NCI-H526 treated with DMSO at 0.1 percent for 48 hours (cell line): ENCODE measurements at places on chromosomes 2 and 18.
A peak's percentile ranks its signal among the peaks of the same experiment; 100 is the strongest.

DNA sequence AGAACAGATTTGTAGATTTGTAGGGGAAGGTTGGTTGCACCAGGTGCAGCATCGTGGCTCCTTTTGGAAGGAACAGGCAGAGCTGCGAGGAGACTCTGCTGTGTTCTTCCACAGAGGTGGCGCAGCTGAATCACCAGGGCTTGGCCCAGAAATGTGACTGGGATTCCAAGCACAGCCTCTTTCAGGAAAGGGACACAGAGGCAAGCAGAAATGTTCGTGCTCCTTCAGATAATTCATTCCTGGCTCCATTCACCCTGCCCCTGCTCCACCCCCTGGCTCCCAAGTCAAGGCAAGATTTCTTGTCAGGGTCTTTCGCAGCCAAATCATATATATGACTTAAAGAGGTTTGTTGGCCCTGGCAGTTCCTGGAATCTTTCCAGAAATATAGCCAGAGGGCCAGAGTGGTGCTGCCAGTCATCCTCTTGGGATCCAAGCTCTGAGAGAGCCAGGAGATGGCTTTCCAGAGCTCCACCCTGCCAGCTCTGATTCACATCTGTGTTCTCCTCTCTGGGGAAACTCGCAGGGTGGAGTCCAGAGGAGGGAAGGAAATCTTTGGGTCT lies 203.9 kb upstream of the TANK start:
- DNase-seq: no peak

DNA sequence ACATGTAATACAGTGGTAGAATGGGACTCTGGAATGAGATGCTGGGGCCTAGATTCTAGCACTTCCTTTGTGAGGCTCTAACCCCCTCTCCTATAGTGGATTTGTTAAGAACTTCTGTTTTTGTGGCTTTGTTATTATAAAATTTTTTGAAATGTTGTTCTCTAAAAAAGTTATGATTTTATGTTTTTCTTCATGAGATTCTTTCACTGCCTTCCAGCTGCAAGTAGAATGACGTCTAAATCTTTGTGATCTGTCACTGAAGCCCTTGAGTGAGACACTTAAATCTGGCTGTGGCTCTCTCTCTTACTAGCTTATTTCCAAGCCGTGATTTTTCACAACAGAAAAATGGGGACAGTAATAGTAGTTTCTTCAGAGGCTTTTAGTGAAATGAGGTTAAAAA lies 1.6 kb downstream of the CASP8 start:
- DNase-seq: no peak

- DNase-seq: no peak
These were observed 25.6 kb downstream of the SERTAD2 start for GRCh38 chr2:64627860-64628841.

- no peak for DNase-seq
These were observed 686 bp upstream of the PNO1 start for GRCh38 chr2:68157002-68157401.

DNA sequence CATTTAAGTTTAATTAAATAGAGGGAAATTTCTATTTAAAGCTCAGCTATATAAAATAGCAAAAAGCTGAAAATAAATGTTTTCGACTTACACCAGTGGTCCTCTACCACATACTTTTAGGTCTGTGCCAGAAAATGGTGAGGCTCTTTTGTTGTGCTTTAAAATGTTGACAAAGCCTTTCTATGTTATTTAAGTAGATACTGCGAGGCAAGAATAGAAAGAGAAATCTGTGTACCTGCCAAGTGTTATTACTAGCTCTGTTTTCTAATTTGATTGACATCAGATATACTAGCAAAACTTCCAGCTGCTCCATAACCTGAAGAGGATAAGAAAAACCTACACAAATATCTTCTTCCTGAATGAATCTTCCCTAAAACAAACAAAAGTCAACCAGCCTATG lies 53.6 kb downstream of the LPIN2 start:
- no peak for DNase-seq

DNA sequence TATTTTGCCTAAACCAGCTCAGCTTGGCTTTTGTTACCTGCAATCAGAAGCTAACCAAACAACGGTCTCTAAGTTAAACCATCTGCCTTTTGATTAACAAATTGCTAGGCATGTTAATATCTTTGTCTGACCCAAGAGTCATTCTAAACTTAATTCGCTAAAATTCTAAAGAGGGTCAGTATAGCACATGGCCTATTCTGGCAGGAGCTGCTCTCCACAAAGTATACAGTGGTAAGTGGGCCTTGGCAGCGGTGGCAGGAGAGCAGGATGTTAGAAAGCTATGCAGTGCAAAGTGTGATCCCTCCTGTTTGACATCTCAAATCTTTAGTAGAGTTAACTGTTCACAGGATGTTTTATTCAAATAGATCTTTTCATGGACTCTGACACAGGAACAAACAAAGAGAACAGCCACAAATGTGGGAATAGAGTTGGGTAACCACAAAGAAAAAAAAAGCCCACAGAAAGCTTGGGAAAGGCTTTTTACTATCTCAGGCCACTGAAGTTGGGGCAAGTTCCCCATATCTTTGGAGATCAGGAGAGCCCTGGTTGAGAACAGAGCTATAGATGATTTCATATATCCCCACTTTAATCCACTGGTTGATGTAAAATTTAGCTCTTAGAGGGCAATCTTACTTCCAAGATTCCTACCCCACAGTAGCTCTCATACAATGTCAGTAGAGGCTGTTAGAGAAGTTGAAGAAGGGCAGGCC lies 10.6 kb downstream of the CFAP210 start:
- DNase-seq: no peak

- DNase-seq: no peak
These were observed 54.0 kb upstream of the CWC22 start for GRCh38 chr2:180061085-180061484.

DNA sequence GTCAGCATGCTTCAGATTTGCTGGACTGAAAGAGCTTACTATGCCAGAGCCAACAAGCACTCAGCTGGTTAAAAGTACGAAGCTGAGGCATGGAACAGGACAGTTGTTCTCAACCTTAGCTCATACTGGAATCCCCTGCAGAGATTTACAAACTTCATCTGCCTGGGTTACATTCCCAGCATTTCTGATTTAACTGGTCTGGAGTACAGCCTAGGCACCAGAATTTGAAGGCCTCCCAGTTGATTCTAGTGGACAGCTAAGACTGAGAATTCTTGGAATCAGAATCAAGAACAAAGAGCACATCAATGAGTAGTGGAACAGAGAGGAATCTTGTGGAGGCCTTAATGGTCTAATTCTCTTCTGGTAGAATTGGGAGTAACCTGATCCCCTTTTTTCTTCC lies 298.2 kb upstream of the NXPH2 start:
- DNase-seq: no peak

DNA sequence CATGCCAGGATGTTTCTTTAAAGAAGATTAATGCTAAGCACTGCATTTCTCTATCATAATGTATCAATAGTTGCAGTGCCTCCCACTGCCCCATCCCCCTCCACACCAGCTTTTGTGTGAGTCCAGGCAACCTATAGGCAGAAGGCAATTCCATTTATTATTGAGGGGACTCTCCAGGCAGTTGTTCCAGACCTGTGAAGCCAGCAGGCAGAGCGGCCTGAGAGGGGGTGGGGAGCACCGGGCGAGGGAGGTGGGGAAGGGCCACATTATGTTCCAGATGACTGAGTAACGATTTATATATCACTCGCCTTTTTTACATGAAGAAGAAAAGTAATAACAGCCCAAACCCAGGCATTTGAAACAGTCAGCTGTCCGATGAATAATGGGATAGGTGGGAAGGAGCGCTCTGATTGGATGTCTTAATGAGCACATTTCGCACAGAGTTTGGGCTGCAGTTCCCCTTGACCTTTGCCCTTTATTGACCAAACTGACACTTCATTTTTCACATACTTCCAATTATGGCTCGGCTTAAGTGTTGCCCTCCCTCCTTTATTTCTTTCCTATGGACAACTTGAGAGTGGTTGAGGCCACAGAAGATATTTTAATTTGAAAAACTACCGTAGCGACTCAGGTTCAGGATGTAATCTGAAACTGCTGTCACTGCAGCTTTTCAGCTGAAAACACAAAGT lies 34.4 kb downstream of the MEIS1 start:
- DNase-seq: no peak

DNA sequence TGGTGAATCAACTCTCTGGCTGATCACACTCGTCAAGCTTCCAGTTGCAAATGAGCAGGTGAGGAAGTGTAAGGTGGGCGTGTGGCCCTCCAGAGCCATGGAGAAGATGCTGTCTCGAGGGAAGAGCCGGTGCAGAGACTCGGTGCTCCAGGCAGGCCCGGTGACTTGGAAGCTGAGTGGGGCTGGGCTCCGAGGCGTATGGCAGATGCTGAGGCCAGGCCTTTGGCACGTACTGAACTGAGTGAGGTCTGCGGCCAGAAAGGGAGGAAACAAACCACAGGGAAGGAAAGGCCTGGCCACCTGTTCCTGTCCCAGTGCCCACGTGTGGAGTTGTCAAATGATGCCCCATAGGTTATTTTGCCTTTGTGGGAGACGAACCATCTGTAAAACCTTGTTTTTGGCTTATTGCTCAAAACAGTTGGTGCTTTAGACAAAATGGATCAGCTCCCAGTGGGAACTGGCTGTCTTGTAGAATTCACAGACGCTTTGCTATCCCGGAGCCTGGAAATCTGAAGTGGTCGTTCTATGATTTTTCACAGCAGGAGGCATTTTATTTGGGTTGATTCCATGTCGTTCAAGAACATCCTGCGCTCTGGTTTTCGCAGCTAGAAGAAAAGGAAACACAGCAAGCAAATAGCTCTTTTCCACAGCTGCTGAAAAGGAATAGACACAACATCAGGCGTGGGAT lies 117.5 kb upstream of the TMEM18 start:
- DNase-seq: no peak

GRCh38 chr2:110731064-110731463 lies 1.3 kb upstream of the ACOXL start:
- DNase-seq: peak; percentile 9

DNA sequence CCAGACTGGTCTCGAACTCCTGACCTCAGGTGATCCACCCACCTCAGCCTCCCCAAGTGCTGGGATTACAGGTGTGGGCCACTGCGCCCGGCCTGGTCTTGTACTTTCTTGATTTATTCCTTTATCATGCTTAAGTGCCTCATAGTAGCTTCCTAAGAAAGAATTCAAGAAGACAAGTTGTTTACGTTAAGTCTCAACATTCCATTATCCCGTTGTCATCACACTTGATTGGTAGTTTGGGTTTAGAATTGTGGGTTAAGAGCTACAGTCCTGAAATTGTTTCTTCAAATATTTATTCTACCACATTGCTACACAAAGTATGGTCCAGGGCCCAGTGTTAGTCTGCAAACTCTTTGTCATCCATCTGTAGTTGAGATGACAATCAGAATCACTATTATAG lies 194.0 kb downstream of the VWC2L start:
- DNase-seq: no peak

DNA sequence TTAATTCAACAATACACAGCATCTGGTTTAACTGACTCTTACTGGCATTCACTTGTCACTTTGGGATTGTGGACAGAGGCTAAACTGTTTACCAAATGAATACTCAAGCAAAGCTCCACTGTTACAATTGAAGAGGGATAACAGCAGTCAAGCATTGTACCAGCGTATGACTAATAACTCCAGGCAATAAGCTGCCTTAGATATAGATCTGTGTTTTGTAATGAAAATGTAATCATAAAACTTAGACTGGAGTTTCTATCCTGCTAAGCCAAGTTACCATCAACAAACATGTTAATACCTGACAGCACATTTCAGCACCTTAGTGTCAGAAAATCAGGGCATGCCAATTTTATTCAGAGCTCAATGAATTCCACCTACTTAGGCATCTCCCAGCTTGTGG lies 889.5 kb downstream of the EPHA4 start:
- DNase-seq: no peak

DNA sequence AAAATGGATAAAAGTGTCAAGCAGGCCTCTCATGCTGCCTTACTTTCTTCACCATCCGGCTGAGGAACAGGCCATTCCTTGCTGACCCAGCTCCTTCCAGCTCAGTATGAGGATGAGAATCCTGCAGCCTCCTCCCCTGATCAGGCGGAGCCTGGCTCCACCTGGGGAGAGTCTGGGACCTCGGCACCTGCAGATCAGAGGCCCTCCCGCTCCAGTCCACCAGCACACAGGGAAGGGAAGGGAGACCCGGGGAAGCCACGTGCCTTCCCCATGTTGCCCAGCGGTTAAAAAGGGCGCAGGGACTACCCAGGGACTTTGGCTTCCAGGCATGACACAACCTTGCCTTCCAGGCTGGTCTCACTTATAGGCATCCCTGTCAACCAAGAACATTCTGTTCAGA lies 172.0 kb downstream of the NDUFA10 start:
- no peak for DNase-seq

GRCh38 chr18:41600693-41601391 lies 354.2 kb upstream of the PIK3C3 start:
- no peak for DNase-seq

DNA sequence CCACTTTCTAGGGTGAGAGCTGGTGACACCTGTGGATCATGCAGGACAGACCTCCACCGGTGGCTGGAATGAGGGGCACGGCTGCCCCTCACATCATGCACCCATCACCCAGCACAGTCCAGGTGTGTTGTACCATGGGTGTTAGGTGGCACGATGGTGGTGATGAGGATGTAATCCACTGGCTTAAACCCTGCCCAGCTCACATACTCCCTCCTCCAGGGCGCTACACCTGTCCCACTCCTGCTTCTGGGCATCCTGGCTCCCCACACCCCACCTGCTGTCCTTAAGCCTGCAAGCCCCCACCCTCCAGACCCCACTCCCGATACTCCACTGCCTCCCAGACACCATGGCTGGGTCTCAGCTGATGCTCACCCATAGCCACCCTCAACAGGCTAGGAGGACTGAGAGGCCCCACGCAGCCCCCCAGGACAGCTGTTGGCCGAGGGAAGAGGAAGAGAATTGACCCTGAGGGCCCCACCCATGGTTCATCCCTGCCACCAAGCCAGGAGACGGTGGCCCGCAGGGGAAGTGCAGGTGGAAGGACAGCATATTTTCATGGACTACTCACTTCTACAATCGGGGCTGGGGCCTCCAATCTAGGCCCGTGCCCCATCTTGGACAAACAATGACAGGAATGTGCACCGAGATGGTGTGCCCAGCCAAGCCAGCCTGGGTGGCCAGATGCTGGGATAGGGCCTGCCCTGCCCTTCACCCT lies 34.3 kb downstream of the MAL start:
- DNase-seq: no peak

GRCh38 chr2:44330801-44331200 lies 30.5 kb downstream of the PREPL start:
- DNase-seq: no peak

- no peak for DNase-seq
These were observed 12.5 kb downstream of the ITM2C start for GRCh38 chr2:230877116-230877758.

DNA sequence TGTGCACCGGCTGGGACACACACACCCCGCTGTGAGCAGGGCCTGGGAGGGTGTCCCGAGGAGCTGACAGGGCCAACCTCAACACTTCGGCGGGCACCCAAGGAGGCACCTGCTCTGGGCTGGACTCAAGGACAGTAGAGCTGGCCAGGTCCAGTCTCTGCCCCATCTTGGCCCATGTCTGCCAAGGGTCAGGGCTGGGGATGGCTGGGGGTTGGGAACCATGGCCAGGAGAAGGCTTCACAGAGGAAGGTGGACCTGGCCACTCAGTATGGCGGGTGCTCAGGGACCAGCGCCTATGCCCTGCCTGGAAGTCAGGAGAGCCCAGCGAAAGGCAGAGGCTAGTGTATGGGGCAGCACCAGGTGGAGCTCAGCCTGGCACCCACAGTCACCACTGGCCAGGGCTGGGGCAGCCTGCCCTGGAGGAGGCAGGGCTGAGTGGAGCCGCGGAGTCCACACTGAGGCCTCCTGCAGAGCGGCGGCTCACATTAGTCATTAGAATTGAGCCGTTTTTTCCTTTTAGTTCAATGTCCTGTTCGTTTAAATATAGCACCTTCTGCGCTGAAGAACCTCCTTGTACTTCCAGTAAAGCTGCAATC lies 4.2 kb downstream of the ERFE start:
- no peak for DNase-seq
